Thoracic aorta (tissue), 2 donors: ENCODE measurements at places on chromosomes 12 and 14.

- DNase-seq = no peak
These were observed 444.7 kb downstream of the FLRT2 start for GRCh38 chr14:85974602-85975001.

GRCh38 chr14:51442513-51443175, 202.6 kb downstream of the TMX1 start:
- DNase-seq = no peak

DNA sequence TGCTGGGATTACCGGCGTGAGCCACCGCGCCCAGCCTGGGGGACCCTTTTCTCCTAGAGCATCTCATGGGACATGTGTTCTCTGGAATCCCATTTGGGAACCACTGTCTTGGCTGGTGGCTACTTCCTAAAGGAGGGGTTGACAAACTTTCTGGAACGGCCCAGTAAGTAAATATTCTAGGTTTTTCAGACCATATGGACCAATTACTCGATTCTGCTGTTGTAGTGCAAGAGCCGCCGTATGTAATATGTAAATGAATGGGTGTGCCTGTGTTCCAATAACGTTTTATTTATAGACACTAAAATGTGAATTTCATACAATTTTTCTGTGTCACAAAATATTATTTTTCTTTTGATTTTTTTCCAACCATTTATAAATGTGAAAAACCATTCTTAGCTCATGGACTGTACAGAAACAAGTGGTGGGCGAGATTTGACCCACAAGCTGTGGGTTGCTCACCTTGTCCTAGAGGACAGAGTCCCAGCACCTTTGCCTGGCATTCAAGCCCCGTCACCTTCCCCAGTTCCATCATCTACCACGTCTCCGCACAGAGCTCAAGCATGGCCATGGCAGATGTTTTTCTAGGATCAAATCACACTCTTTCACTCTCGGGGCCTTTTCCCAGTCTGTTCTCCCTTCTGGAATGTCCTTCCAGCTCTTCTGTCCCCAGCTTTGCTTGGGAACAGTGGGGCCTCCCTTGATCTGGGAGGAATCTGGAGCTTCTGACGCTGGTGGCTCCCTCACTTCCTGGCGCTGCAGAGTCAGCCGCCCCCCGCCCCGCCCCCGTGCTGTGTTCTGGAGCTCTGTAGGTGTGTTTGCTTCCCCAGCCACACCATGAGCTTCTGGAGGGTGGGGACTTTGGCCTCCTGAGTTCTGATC, 17.9 kb upstream of the RCOR1 start:
- no peak for DNase-seq

GRCh38 chr12:75360920-75361319, 26.4 kb downstream of the GLIPR1L1 start:
- DNase-seq = no peak

- no peak for DNase-seq
These were observed 34.9 kb downstream of the CCDC177 start for GRCh38 chr14:69539631-69540410.

DNA sequence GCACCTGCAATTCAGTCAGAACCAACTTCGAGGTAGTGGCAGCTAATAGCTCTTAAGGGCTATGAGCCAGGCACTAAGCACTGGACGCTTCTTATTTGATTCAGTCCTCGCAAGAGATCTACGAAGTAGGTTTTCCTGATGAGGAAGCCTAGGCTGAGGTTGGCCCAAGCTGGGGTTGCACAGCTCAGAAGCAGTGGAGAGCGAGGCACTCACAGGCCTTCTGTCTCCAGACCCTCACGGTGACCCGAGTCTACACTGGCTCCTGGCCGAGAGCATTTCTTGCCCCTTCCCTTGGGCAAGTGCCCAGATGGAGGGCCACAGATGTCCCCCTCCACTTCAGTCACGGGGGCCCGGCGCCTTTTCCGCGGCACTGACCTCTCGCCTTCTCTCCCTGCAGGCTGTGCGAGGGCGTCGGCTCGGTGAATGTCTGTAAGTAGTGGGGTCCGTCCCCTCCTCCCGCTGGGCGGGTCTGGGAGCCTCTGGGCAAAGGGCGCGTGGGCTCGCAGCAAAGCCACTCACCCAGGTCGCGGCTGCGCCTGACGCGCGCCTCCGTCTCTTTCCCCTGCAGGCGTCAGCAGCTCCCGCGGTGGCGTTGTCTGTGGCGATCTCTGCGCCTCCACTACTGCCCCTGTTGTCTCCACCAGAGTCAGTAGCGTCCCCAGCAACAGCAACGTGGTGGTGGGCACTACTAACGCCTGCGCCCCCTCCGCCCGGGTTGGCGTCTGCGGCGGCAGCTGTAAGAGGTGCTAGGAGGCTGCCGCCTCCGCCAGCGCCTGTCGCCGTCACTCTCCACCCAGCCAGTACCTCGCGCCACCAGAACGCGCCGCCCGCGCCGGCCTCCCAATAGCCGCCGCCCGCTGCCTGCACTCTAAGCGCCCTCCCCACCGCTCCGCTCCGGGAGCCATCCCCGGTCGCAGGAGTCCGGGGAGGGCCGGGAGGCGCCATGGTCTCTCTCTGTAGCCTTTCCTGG, 13.1 kb downstream of the KRT83 start:
- no peak for DNase-seq
